ENCODE measurements at places on chromosomes 1 and 21. TPM values are rescaled to one million over a fixed set of nuclear protein-coding genes. Genes with fewer than 3 reads are reported as not detected.

The COA6 gene
- 40.0 TPM for total RNA-seq

The LCE3D gene
- not detected for total RNA-seq

The ALPL gene
- total RNA-seq: not detected

The OLFML2B gene
- not detected for total RNA-seq

The LHX4 gene
- total RNA-seq: not detected

The UTS2 gene
- not detected for total RNA-seq

The F3 gene
- total RNA-seq: not detected
